ENCODE measurements at places on chromosomes 4 and X.

DNA sequence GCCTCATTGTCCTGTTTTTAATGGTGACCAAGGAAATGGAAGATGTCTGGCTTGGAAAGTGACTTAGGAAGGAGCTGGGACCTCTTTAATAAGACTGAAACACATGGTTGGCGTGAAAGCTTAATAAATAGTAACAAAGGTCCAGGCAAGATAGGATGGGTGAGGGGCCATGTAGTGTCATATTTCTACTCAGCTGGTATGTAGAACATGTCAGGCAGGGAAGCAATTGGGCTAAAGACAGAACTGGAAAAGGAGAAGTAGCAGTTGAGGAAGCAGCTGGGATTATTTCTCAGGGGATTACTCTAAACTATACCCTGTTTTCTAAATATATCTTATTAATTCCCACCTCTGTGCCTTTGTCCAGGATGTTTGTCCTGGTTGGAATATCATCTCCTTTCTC lies 18.6 kb downstream of the ITGB1BP2 start:
- no peaks in the 10 kb centered on the region for H3K4me1 ChIP-seq
- no peaks in the 10 kb centered on the region for H3K27me3 ChIP-seq
- DNase-seq = no peak
- H3K36me3 ChIP-seq = peaks cover 21% of the 10 kb centered on the region
- no peak overlapping the region for H3K4me3 ChIP-seq

GRCh38 chr4:174697202-174697601 lies 131.8 kb downstream of the GLRA3 start:
- H3K27me3 ChIP-seq = no peaks in the 10 kb centered on the region
- H3K27ac ChIP-seq = no peak overlapping the region

GRCh38 chr4:26218677-26219605 lies 101.9 kb upstream of the RBPJ start:
- no peaks in the 10 kb centered on the region for H3K4me1 ChIP-seq
- no peaks in the 10 kb centered on the region for H3K36me3 ChIP-seq
- no peaks in the 10 kb centered on the region for H3K27me3 ChIP-seq
- H3K27ac ChIP-seq = no peak overlapping the region
- no peak for DNase-seq

DNA sequence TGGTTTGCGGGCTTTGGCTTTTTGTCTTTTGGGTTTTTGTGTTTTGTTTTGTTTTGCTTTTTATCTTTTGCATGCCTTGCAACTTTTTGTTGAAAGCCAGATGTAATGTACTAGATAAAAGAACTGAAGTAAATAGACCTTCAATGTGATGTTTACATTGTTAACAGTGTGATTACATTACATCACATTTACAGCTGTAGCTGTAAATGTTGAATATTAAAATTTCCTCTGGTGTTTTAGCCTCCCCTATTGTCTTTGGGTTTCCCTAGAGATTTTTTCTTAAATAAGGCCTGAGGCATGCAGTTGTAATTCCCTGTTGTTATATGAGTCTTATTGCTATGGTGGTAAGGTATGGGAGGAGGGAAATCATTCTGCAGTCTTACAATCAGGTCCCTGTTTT lies 275.0 kb downstream of the PARM1 start:
- no peak for DNase-seq
- no peaks in the 10 kb centered on the region for H3K27me3 ChIP-seq
- H3K4me3 ChIP-seq = no peak overlapping the region
- H3K36me3 ChIP-seq = no peaks in the 10 kb centered on the region
- H3K27ac ChIP-seq = no peak overlapping the region

DNA sequence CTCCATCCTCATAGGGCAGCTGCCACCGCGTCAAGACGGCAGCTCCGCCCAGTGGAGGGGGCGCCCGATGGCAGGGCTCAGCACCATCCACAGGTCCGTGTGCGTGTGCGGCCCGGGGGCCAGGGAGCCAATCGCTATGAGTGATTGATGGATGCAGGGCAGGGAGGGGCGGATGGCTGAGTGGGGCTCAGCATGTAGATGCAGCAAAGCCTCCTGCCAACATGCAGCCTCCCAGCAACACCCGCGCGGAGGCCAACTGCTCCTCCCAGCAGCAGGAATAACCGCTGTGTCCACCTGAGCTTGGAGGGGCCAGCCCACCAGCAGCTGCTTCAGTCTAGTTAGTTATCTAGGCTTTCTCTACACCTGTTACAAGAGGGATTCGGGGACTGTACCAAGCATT lies 77.4 kb downstream of the MTMR1 start:
- peaks cover 15% of the 10 kb centered on the region for H3K36me3 ChIP-seq
- H3K27ac ChIP-seq = no peak overlapping the region
- DNase-seq = no peak
- no peak overlapping the region for H3K4me3 ChIP-seq
- H3K4me1 ChIP-seq = peaks cover 2% of the 10 kb centered on the region

- H3K4me3 ChIP-seq = peak overlapping the region; percentile 64
- H3K36me3 ChIP-seq = peaks cover 8% of the 10 kb centered on the region
- no peak overlapping the region for H3K27ac ChIP-seq
- no peaks in the 10 kb centered on the region for H3K27me3 ChIP-seq
- H3K4me1 ChIP-seq = peaks cover 15% of the 10 kb centered on the region
Observed at GRCh38 chrX:74325130-74326059, 21.4 kb downstream of the ZCCHC13 start.

- no peak overlapping the region for H3K4me3 ChIP-seq
- no peaks in the 10 kb centered on the region for H3K36me3 ChIP-seq
- no peak overlapping the region for H3K27ac ChIP-seq
- no peaks in the 10 kb centered on the region for H3K27me3 ChIP-seq
Observed at GRCh38 chrX:104854188-104854587, 288.2 kb downstream of the IL1RAPL2 start.

GRCh38 chr4:185192059-185192458 lies 11.7 kb downstream of the CFAP97 start:
- no peak for DNase-seq
- H3K27me3 ChIP-seq = no peaks in the 10 kb centered on the region
- H3K4me1 ChIP-seq = peaks cover 4% of the 10 kb centered on the region
- H3K4me3 ChIP-seq = no peak overlapping the region
- H3K27ac ChIP-seq = no peak overlapping the region

GRCh38 chr4:182277377-182277776 lies 34.2 kb downstream of the TENM3 start:
- no peak overlapping the region for H3K4me3 ChIP-seq
- DNase-seq = no peak
- no peaks in the 10 kb centered on the region for H3K4me1 ChIP-seq
- H3K27me3 ChIP-seq = no peaks in the 10 kb centered on the region
- peaks cover 5% of the 10 kb centered on the region for H3K36me3 ChIP-seq

GRCh38 chr4:166498546-166498945 lies 625.5 kb downstream of the TLL1 start:
- H3K4me1 ChIP-seq = peaks cover 2% of the 10 kb centered on the region
- H3K36me3 ChIP-seq = no peaks in the 10 kb centered on the region
- H3K4me3 ChIP-seq = no peak overlapping the region
- no peak overlapping the region for H3K27ac ChIP-seq
- DNase-seq = no peak

GRCh38 chr4:67892905-67893304 lies 9.1 kb upstream of the TMPRSS11D start:
- no peaks in the 10 kb centered on the region for H3K36me3 ChIP-seq
- no peaks in the 10 kb centered on the region for H3K4me1 ChIP-seq
- no peak overlapping the region for H3K27ac ChIP-seq
- H3K27me3 ChIP-seq = no peaks in the 10 kb centered on the region
- peak; percentile 48 for DNase-seq
- H3K4me3 ChIP-seq = no peak overlapping the region

DNA sequence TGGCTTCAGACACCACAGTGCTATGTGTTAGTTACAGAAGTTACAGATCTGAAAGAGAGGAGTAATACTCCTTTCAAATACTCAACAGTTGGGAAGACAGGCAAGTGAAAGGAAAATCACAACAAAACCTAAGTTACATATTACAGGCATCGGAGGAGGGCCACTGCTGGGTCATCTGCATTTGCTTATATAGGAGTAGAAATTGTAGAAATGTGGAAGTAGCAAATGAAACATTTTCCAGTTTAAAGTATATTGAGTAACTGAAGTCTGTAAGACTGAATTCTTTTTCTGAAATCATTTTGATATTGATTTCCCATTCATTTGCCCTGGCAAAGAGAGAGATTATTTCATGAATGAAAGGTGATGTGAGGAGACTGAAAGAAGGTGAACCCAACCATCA lies 201.7 kb downstream of the SPRY1 start:
- DNase-seq = no peak
- no peaks in the 10 kb centered on the region for H3K36me3 ChIP-seq
- H3K27me3 ChIP-seq = no peaks in the 10 kb centered on the region
- H3K27ac ChIP-seq = no peak overlapping the region
- no peak overlapping the region for H3K4me3 ChIP-seq

DNA sequence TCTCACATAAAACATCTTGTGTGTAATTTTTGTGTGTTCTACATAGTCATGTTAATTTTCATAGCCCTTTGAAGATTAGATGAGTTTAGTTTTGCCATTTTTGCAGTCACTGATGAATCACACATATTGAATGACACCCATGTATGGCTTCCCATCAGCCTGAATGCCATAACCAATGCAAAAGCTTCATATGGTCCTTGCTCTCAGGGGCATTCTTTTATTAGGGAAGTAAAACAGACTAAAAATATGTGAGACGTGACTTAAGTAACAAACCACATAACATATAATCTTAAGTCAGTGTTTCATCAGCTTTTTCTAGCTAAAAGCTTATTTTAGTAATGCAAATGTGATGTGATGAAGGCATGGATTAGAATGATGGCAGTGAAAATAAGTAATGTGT lies 8.2 kb downstream of the SLC25A4 start:
- H3K27ac ChIP-seq = no peak overlapping the region
- no peaks in the 10 kb centered on the region for H3K4me1 ChIP-seq
- H3K36me3 ChIP-seq = peaks cover 4% of the 10 kb centered on the region

DNA sequence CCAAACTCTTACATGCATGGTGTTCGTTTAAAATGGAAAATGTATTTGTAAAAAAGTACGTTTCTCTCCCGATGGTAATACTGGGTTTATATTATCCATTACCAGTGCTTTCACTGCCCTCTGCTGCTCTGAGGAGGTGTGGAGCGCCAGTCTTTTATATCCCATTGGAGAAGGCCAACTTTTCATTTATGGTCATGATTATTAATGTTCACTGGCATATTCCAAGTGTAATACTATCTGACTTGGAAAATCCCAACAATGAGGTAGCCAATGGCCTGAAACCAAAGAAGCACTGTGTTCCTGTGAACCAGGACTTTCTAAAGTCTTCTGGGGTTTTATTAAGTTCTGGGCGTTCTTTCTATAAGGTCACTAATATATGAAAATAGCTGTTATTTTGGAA lies 80.7 kb downstream of the SYNPO2 start:
- no peaks in the 10 kb centered on the region for H3K27me3 ChIP-seq
- H3K4me3 ChIP-seq = no peak overlapping the region
- peaks cover 4% of the 10 kb centered on the region for H3K4me1 ChIP-seq
- no peaks in the 10 kb centered on the region for H3K36me3 ChIP-seq
- H3K27ac ChIP-seq = no peak overlapping the region

DNA sequence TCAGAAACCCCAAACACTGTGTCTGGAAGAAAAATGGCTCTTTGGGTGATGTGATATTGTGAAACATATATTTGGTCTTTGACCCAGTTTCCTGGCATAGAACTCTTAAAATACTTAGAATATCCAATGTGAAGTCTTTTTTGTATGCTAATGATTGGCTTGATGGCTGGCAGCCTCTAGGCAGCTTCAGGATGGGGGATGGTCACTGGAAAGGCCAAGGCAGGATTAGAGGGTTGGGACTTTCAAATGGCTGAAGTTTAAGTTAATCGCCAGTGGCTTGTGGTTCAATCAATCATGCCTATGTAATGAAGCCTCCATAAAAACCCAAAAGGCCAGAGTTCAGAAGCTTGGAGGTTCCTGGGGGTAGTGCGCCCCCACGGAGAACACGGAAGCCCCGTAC lies 33.5 kb upstream of the ESX1 start:
- H3K27ac ChIP-seq = peak overlapping the region; percentile 23
- no peaks in the 10 kb centered on the region for H3K36me3 ChIP-seq
- H3K27me3 ChIP-seq = no peaks in the 10 kb centered on the region
- DNase-seq = peak; percentile 52

DNA sequence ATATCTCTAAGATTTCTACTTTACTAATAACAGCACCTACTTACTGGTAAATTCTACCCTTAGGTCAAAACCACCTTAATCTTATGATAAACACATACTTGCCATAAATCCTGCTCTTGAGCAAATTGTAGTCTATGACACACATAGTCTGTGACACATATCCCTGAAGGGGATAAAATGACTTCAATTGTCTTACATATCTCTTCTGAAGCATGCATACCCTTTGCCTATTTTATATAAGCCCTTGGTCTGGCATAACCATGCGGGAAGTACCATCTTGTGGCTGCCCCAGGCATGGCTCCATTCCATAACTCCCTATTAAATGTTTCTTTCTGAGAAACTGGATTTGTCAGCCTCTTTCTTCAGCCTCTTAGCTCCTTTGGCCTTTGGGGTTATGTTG lies 248.9 kb downstream of the SLC7A11 start:
- no peak for DNase-seq
- no peak overlapping the region for H3K27ac ChIP-seq
- H3K36me3 ChIP-seq = no peaks in the 10 kb centered on the region
- H3K27me3 ChIP-seq = no peaks in the 10 kb centered on the region

GRCh38 chr4:82104578-82104977 lies 269.2 kb downstream of the HNRNPD start:
- no peaks in the 10 kb centered on the region for H3K27me3 ChIP-seq
- H3K36me3 ChIP-seq = peaks cover 6% of the 10 kb centered on the region
- H3K27ac ChIP-seq = no peak overlapping the region
- DNase-seq = peak; percentile 64
- no peak overlapping the region for H3K4me3 ChIP-seq

- H3K36me3 ChIP-seq = no peaks in the 10 kb centered on the region
- H3K4me1 ChIP-seq = no peaks in the 10 kb centered on the region
- no peak for DNase-seq
- no peaks in the 10 kb centered on the region for H3K27me3 ChIP-seq
- H3K4me3 ChIP-seq = no peak overlapping the region
Observed at GRCh38 chrX:118550792-118551191, 55.2 kb downstream of the DOCK11 start.

- DNase-seq = peak; percentile 60
- no peak overlapping the region for H3K4me3 ChIP-seq
- H3K36me3 ChIP-seq = 0 out of 2 replicates have a peak, but pooled peaks cover 1% of the 10 kb centered on the region
- H3K4me1 ChIP-seq = no peaks in the 10 kb centered on the region
- H3K27ac ChIP-seq = no peak overlapping the region
Observed at GRCh38 chr4:11821772-11822430, 393.2 kb upstream of the HS3ST1 start.

DNA sequence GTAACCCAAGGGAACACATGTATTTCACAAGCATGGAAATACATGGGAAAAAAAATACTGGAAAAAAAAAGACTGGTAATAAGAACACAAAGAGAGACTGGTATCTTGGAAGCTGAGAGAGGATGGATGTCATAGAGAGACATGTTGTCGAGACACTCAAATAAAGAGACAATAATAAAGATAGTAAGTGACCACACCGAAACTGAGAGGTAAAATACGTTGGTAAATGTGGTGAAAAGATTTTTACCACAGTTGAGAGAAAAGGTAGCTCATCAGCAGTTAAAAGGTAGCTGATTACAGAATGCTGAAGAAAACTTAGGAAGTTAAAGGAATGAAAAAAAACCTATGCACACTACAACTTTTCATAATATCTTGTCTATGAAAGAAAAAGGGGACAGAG lies 81.1 kb downstream of the ARAP2 start:
- DNase-seq = no peak
- no peak overlapping the region for H3K4me3 ChIP-seq
- no peak overlapping the region for H3K27ac ChIP-seq
- H3K4me1 ChIP-seq = no peaks in the 10 kb centered on the region

GRCh38 chrX:151505796-151506195 lies 57.7 kb upstream of the PASD1 start:
- H3K4me1 ChIP-seq = no peaks in the 10 kb centered on the region
- no peak overlapping the region for H3K4me3 ChIP-seq
- peaks cover 4% of the 10 kb centered on the region for H3K36me3 ChIP-seq
- no peak for DNase-seq

- no peaks in the 10 kb centered on the region for H3K36me3 ChIP-seq
- DNase-seq = peak; percentile 38
- no peaks in the 10 kb centered on the region for H3K4me1 ChIP-seq
Observed at GRCh38 chrX:11143931-11144678, 33.0 kb downstream of the HCCS start.
